Right cardiac atrium (tissue), 5 donors: ENCODE measurements at places on chromosomes 5 and 9.

DNA sequence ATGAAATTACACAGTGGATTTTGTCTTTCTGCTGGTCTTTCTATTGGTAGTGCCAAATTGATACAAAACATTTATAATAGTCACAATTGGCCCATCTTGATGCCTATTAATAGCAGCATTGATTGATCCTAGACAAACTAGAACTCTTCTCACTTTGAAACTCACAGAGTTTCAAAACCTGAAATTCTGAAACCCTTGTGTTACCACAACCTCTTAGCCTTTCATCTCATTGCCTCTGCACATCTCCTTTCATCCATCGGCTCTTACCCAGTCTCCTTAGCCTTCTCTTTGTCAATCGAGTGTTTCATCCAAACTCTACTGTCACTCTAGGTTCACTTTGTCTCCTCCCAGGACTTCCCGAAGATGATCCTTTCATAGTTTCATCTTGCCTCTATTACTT lies 22.1 kb downstream of the PLPPR1 start:
- DNase-seq = no peak

DNA sequence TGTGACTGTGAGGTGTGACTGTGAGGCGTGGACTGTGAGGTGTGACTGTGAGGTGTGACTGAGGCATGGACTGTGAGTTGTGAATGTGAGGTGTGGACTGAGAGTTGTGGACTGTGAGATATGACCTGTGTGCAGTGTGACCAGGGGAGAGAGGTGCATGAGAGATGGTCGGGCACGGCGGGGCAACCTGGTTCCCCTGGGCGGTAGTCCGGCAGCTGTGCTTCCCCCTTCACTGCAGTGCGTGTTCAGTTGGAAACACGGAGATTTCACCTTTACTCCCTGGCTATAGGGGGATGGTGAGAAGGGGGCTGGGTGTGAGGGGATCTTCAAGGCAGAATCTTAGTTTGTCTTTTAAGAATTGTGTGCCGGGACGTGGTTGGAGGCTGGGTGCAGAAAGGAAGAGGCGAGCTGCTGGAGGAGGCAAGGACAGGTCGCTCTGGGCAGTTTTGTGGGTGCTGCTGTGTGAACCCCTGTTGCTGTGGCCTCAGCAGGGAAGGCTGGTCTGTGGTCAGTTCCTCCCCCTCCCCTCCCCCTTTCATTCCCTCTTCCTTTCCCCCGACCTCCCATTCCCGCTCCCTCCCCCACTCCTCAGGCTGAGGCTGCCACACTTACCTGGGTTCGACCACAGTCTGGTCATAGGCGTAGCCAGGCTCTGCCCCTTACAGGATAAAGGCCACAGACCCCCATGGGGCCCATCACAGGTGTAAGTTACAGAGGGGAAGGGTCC lies 39.3 kb downstream of the CEP72 start:
- DNase-seq = no peak

- no peak for DNase-seq
Observed at GRCh38 chr5:103624035-103624480, 61.5 kb upstream of the NUDT12 start.

GRCh38 chr5:172365948-172366608 lies 82.5 kb upstream of the UBTD2 start:
- DNase-seq = no peak

DNA sequence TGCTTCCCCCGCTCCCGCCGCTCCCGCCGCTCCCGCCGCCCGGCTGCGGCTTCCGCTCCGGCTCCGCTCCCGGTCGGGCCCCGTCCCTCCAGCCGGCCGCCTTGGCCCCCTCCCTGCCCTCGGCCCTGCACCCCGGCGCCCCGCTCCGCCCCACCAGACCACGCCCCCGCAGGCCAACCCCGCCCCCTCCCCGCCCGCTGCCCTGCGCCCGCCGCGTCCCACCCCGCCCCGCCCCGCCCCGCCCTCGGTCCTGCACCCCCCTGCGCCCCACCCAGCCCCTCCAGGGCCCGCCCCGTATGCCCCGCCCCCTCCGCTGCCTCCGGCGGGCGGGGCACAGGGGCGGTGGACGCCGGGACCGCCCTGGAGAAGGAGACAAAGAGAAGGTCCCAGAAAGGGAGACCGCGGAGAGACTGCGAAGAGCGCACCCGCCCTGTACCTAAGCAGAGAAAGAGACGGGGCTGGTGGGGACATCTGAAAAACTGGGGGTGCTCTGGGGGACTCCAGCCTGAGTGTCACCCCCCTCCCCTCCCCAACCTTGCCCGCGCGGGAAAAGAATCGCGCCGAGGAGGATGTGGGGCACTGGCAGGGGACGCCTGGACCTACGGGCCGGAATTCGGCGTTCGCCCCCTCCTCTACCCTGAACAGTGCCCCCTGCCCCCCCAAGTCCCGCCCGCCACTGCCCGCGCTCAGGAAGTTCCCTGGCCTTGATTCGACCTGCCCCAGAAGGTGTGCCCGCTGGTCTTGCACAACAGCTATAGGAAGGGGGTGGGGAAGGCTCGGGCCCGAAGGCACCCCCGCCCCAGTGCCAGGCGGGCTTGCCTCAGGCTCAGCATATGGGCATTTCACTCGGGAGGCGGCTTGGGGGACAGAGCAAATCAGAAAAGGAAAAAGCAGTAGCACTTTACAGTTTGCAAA lies 42.8 kb upstream of the STXBP1 start:
- peak; percentile 80 for DNase-seq

DNA sequence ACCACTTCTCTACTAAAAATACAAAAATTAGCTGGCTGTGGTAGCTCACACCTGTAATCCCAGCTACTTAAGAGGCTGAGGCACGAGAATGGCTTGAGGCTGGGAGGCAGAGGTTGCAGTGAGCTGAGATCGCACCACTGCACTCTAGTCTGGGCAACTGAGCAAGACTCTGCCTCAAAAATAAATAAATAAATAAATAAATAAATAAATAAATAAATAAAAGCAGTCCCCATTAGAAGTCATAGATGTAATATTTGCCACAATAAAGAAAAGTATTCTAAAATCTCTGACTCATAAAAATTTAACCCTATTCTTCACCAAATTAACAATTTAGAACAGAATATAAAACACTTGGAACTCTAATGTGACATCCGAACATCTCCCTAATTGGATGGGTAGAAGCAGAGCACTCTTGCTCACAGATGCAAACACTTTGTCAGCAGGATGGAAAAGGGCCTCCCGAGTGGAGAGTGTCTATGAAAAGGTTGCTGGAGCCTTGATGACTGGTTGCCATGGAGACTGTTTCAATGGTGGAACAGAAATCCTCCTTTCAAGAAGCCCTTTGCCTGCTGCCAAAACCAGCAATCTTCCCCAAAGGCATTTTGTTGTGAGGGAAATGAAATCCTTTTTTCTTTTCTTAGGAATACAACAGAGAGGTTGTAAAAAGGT lies 38.9 kb upstream of the TRAF1 start:
- peak; percentile 59 for DNase-seq
